ENCODE measurements at places on chromosomes 11 and 22. TPM values are rescaled to one million over a fixed set of nuclear protein-coding genes. Genes with fewer than 3 reads are reported as not detected.

Gene CHRNA10
- not detected for total RNA-seq

DNA sequence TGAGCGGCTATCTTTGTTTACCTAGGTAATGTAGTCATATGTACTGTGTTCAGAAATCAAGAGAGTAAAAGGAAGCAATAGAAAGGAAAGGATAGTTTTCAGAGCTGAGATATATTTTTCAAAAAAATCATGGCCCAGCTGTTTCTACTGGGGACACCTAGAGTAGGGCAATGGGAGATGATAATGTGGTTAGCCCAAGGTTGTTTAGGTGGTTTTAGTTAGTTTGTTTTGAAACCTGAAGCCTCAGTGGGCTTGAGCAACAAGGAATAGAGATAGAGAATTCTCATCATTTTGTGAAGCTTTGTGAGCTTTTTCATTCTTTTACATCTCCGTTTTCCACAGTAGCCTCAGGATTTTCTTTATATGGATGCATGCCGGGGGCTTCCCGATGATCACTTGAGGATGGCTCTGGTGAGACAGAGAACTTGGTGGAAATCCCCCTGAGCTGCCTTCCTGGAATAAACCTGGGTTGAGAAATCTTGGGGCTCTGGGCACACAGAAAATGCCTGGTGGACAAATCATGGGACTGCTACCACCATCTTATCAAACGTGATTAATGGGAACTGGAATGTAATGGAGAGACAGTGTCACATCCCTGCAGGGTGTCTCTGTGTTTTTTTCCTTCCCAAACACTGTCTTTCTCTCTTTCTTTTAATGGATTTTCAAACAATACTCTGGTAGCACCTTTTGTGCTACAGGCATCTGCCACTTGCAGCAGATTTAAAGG lies 49.0 kb downstream of the ARHGAP42 start:
- peaks cover 14% of the 10 kb centered on the region for H3K4me1 ChIP-seq
- H3K36me3 ChIP-seq = no peaks in the 10 kb centered on the region
- no peaks in the 10 kb centered on the region for H3K27me3 ChIP-seq
- no peak overlapping the region for H3K27ac ChIP-seq

Gene GLYATL1
- total RNA-seq = not detected

GRCh38 chr11:47943721-47944586 lies 36.4 kb upstream of the PTPRJ start:
- H3K27ac ChIP-seq = no peak overlapping the region
- no peaks in the 10 kb centered on the region for H3K36me3 ChIP-seq
- DNase-seq = no peak
- H3K4me3 ChIP-seq = no peak overlapping the region

All from uterus (tissue), 4 donors.